ENCODE measurements at places on chromosomes 6 and 20.

DNA sequence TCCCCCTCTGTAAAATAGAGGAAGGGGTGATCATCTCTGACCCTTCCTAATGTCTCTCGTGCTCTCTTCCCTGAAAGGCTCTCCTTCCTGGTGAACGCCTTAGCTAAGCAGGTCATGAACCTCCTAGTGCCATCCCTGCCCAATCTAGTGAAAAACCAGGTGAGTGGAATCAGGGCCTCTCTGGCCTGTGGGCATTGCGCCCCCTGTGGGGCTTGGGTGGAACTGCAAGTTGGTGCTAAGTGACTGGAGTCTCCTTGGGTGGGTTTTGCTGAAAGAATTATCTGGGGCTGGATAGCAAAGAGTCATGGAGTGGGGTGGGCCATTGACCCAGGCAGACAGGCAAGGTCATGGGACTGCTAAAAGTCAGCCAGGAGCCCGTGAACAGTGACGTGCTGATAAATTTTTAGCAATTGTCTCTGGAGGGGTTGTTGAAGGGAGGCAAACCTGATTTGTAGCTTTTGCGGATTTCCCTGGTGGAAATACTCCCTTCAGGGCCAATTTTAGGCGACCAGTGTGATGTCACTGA is 8.9 kb downstream of the BPIFB1 start:
- DNase-seq, result peak; percentile 90

DNA sequence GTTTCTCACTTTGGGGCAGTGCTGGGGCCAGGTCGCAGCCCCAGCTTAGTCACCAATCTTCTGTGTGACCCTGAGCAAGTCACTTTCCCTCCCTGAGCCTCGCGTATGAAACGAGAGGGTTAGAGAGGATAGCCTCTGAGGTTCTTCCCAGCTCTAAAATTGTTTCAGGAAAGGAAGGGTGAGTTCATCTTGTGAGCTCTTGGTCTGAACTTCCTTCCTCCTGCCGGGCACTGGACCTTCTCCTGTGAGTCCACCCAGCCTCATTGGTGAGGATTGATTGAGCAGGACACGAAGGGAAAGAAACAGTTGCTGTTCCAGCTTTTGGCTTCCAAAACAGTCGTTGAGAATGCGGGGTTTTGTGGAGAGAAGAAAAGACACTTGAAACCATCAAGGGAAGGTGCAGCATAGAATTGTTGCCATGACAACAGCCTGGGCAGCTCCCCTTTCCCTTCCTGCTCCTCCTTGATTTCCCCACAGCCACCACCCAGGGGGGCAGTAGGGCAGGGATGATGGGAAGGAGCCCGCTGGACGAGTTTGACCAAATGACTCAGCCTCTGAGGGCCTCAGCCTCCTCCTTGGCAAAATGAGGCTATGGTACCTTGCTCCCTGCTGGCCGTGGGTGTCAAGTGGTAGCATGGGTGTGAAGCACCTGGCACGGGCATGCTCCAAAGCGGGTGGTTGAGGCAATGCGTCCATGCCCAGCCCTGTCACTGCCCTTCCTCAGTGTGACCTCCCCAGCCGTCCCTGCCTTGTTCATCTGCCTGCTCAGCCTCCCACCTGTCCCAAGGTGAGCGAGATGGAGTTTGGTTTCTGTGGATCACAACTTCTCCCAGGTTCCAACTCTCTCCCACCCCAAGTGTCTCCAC is 107.8 kb downstream of the CDC5L start:
- DNase-seq, result peak; percentile 40

GRCh38 chr6:8750627-8751026 is 315.3 kb upstream of the SLC35B3 start:
- no peak for DNase-seq

DNA sequence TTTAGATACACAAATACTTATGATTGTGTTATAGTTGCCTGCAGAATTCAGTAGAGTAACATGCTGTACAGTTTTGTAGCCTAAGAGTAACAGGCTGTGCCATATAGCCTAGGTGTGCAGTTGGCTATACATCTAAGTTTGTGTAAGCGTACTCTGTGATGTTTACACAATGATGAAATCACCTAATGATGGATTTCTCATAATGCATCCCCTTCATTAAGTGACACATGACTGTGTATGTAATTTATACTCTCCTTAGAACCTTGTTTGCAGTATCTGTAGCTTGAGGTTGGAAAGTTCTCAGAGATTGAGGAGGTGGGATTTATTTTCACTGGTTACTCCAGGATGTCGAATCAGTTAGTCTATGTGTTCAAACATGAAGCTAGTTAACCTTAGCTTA is 67.0 kb upstream of the TMEM30A start:
- DNase-seq, result no peak

- DNase-seq, result no peak
Observed at GRCh38 chr20:53623134-53623453, 29.5 kb upstream of the ZNF217 start.

- DNase-seq, result no peak
Observed at GRCh38 chr6:10112871-10113549, 301.9 kb downstream of the TFAP2A start.

GRCh38 chr6:151087861-151088598 is 151.7 kb upstream of the AKAP12 start:
- DNase-seq, result peak; percentile 26

DNA sequence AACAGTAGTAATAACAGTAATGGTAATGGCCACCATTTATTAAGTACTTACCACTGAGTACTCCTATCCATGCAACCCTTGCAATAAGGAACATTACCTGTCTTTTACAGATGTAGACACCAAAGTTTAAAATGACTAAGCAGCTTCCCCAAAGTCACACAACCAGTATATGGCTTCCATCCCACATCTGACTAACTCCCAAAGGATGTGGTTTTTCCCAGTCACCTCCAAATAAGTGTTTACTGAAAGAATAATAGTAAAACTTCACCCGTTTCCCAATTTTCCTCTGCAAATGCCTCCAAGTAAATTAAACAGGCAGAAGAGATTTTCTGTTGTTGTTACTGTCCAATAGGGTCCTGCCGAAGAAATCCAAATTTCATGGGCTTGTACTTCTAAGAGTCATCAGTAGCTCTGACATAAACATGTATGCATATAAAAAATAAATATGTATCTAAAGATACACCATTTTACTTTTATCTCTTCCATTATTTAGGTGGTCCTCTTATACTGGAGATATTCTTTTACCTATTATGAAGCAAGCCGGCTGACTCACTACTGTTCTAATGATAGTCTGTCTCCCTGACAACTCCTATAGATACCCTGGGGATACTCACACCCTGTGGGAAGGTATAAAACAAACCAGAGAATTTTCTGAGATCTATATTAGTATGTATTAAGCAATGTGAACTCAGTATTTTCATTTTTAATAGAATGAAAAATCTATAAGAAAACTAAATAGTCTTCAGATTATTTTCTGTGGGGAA is 77.9 kb upstream of the ID4 start:
- DNase-seq, result no peak

DNA sequence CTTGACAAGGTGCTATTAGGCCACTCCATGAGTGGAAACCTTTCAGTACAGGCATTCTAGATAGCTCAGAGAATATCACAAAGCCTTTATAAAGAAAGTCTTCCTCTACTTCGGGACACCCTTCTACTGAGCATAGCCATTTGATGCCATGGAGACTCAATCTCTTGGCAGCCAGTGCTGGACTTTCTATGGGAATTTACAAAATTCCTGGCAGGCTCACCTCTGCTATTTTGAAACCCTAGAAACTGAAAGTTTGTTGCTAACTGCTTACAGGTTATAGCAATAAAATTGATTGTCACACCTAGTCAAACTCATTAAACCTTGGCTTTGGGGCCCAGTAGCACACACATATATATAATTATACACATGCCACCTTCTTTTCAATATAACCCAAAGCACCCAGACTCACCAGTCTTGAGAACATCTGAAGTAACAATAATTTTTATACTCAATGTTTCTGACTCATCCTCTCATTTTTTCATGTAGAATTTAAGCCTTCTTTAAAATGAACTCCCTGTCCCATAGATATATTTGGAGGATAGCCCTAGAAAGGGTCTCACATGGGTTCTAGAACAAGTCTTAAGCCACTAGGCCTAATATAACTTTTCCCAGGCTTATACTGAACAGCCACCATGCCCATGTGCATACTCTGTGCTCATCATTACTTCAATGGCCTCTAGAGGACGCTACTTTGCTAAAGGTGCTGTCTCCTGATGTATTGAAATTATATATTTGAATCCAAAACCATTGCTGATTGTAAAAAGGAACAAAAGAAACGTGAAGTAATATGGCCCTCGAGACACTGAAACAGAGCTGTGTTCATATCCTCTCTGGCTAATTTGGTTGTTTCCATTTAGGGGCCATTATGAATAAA is 368.1 kb upstream of the MARCKS start:
- no peak for DNase-seq

GRCh38 chr20:63903796-63904561 is 9.1 kb downstream of the DNAJC5 start:
- no peak for DNase-seq

DNA sequence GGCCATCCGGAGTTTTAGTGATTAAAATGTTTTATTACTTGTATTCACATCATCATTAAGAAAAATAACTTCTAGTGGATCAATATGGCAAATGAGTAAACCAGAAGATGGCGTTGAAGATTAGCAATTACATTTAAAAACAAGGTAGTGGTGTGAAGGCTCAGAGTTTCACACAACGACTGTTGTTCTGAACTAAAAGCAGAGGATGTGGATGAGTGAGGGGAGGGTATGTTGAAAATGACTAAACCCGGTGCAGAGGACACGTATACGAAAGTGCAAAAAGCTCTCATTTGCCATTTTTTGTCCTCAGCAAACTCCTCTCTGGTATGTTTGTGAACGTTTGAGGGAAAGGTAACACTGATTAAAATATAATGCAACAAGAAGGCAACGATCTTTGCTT is 1.9 kb upstream of the IRF4 start:
- DNase-seq, result no peak

DNA sequence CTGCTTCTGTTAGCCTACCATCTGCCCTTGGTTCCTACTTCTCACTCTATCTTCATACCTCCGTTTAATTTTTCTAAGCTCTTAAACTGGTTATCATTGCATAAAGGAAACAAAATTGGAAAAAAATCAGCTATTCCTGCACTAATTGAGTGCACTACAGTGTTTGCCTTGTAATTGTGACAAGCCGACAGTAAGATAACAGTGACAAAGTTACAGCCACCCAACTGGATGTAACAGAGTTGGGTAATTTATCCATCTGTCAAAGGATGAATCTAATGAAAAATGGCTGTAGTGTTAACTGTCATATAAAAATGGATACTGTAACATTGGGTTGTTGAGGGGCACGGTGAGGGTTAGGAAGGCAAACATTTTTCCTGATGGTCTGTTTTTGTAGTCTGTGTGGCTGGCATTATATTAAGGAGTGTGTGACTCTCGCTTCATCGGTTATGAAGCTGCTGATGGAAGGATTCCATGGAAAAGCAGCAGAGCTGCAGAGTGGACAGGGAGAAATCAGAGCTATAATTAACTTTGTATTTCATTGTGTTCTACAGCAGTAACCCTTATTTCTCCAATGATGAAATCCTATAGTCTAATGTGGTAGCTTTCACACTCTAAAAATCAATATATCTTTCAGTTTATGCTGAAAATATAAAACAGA is 12.7 kb downstream of the PBOV1 start:
- no peak for DNase-seq
